ENCODE measurements at places on chromosomes 4 and X. TPM values are rescaled to one million over a fixed set of nuclear protein-coding genes. Genes with fewer than 3 reads are reported as not detected.

DNA sequence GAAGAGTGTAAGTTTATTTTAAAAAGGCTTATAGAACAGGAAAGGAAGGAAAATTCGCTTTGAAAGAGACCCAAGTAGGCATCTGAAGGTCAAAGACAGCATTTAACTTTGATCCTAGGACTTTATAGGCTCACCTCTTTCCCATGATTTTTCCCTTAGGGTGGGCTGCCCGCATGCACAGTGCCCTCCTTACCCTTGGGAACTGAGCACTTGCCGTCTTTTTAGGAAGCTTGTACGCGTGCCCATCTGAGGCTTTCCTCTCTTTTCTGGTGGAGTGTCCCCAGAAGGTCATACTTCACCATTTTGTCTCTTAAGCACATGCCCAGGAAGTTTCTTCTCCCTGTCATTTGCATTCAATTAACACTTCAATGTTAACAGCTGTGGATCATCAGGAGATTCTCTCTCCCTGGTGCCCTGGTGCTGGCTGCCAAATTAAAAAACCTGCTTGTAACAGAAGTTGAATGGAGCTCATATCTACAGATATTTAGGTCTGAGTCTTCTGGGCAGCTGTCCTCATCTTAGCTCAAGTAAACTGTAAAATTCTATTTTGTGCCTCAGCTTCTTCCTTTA is 38.4 kb upstream of the IL9R start:
- no peak overlapping the region for H3K4me3 ChIP-seq
- no peaks in the 10 kb centered on the region for H3K36me3 ChIP-seq
- H3K27ac ChIP-seq: no peak overlapping the region
- no peaks in the 10 kb centered on the region for H3K27me3 ChIP-seq
- no peak for DNase-seq
- no peaks in the 10 kb centered on the region for H3K4me1 ChIP-seq

DNA sequence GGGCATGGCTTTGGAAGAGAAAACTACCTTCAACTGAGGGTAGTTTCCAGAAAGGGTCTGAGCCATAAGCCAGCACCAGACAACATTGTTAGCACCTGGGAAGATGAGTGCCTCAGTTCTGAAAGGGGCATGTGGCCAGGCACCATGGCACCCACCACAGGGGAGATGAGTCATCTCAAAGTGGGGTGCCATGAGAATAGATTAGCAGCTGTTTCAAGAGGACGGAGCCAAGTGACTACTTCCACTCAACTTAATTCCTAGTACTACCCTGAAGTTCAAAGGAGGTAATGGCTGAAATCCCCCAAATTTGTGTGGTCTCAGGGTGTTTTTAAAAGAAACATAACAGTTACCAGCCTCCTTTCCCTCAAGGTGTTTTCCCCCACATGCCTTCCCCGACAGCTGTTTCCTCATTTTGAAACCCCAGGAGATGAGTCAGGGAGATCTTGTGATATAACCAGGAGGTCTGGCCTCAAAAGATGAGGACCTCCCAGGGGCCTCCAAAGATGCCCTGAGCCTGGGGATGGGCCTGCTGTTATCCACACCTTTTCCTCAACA is 27.8 kb upstream of the FTHL17 start:
- no peaks in the 10 kb centered on the region for H3K36me3 ChIP-seq
- no peak overlapping the region for H3K4me3 ChIP-seq
- H3K4me1 ChIP-seq: no peaks in the 10 kb centered on the region
- H3K27me3 ChIP-seq: no peaks in the 10 kb centered on the region

DNA sequence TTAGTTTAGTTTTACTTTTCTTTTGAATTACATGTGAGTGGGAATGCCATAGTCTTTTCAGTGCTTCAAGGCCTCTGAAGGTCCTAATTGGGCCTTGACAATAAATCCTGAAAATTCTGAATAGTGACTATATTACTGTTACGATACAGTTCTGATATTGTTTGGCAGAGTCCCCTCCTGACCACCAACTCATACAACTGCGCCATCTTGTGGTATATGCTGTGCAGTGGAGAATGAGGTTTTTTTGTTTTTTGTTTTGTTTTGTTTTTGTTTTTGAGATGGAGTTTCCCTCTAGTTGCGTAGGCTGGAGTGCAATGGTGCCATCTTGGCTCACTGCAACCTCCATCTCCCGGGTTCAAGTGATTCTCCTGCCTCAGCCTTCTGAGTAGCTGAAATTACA is 56.6 kb upstream of the CHRDL1 start:
- H3K27ac ChIP-seq: no peak overlapping the region
- no peaks in the 10 kb centered on the region for H3K36me3 ChIP-seq
- H3K27me3 ChIP-seq: no peaks in the 10 kb centered on the region
- H3K4me1 ChIP-seq: peaks cover 6% of the 10 kb centered on the region
- no peak for DNase-seq

DNA sequence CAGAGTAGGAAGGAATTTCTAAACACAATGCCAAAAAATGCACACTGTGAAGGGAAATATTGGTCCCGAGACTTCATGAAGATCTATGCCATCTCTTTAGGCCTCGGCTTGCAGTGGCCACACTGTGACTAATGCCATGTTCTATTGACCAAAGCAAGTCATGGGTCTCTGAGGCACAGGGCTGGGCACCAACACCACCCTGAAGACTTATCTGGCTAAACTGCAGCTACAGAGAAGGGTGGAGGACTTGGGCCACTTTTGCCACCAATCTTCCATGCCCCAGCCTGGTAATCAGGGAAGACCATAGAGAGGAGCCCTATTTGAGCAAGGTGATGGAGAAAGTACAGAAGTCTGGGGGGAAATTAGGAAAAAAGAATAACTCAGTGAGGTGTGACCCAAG is 42.1 kb downstream of the HMX1 start:
- H3K4me3 ChIP-seq: no peak overlapping the region
- peaks cover 46% of the 10 kb centered on the region for H3K27me3 ChIP-seq
- no peaks in the 10 kb centered on the region for H3K4me1 ChIP-seq

- H3K4me1 ChIP-seq: no peaks in the 10 kb centered on the region
- no peak overlapping the region for H3K27ac ChIP-seq
- DNase-seq: no peak
- peaks cover 18% of the 10 kb centered on the region for H3K27me3 ChIP-seq
- no peaks in the 10 kb centered on the region for H3K36me3 ChIP-seq
Measured at GRCh38 chrX:147738265-147738664, 173.5 kb upstream of the FMR1 start.

DNA sequence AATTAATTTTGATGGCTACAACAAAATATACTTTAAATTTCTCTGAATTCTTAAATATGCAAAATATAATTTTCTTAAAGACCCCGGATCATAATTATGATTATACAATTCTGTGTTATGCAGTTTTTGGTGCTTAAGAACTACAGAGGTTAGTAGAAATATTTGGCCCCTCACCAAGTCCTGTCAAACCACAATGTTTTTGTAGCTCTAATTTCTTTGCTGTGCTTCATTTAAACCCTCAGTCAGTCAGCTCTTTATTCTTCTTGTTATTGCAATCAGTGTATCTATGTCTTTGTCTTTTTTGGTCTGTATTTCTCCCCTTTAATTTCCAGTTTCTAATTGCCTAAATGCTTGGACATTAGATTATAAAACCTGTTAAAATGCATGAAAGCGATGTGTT is 186.1 kb downstream of the CAMK2D start:
- no peak overlapping the region for H3K27ac ChIP-seq
- H3K27me3 ChIP-seq: no peaks in the 10 kb centered on the region
- DNase-seq: no peak
- H3K4me1 ChIP-seq: no peaks in the 10 kb centered on the region
- H3K36me3 ChIP-seq: no peaks in the 10 kb centered on the region

DNA sequence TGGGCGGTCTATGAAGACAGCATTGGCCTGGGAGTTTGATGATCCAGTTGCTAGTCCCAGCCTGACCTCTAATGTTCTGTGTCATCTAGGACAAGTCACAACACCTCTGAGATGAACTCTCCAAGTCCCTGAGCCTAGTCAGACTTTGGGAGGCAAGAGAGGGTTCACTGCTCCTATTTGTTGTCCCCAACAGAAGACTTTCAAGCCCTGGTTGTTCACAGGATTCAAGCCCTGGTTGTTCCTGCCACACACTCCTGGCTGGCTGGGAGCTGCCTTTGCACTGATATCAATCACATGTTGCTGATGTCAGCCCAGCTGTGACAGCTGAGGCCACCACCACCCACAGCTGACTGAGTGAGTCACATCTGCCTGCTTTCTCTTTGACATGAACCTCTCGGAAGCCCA is 253.2 kb upstream of the RASGEF1B start:
- DNase-seq: no peak
- no peak overlapping the region for H3K4me3 ChIP-seq
- H3K4me1 ChIP-seq: no peaks in the 10 kb centered on the region
- no peak overlapping the region for H3K27ac ChIP-seq

DNA sequence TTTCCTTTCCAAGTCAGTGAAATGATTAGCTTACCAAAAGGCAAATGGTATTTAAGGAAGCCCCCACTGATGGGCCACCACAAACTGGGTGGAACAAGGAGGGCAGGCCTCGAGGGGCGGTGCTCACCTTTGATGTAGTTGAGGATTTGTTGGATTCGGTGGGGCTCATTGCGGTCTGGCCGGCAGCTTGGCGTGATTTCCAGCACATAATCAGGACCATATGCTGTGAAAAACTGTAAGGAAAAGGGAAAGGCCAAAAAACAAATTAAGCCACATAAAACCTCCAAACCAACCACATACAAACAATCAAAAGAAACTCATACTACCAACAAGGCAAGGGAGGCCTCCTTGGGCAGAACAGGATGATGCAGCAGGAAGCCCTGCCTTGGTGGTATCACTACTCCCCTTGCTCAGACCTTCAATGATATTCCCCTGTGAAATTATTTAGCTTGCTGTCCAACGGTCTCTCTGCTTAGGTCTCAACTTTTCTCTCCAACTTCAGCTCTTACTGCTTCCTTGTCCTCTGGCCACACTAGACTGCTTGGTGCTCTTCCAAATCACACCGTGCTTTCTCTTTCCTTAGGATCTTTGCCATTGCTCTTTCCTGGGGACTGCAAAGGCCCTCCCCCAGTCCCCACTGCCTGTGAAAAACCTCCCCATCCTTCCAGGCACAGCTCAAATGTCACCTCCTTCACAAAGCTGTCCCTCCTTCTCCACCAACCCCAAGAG is 46.1 kb upstream of the CITED1 start:
- H3K27ac ChIP-seq: no peak overlapping the region
- no peak for DNase-seq
- no peaks in the 10 kb centered on the region for H3K36me3 ChIP-seq
- H3K4me1 ChIP-seq: no peaks in the 10 kb centered on the region

- no peaks in the 10 kb centered on the region for H3K36me3 ChIP-seq
- no peak for DNase-seq
- no peak overlapping the region for H3K4me3 ChIP-seq
Measured at GRCh38 chr4:17705107-17705506, 76.3 kb downstream of the FAM184B start.

Gene MAEA
- total RNA-seq: 79.4 TPM

Gene TMPRSS11B
- not detected for total RNA-seq

Gene LANCL3
- total RNA-seq: 0.83 TPM

Gene RTL9
- total RNA-seq: 0.79 TPM

Gene FAM47A
- total RNA-seq: not detected
